ENCODE measurements at places on chromosomes 11 and 22.

DNA sequence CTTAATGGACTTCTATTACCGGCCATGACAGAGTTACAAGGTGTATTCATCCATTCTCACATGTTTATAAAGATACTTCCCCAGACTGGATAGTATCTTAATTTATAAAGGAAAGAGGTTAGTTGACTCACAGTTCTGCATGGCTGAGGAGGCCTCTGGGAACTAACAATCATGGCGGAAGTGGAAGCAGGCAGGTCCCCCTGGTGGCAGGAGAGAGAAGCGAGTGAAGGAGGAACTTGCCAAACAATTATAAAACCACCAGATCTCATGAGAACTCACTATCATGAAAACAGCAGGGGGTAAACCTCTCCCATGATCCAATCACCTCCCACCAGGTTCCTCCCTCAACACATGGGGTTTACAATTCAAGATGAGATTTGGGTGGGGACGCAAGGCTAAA, 170.0 kb upstream of the PDGFD start:
- no peak for DNase-seq

DNA sequence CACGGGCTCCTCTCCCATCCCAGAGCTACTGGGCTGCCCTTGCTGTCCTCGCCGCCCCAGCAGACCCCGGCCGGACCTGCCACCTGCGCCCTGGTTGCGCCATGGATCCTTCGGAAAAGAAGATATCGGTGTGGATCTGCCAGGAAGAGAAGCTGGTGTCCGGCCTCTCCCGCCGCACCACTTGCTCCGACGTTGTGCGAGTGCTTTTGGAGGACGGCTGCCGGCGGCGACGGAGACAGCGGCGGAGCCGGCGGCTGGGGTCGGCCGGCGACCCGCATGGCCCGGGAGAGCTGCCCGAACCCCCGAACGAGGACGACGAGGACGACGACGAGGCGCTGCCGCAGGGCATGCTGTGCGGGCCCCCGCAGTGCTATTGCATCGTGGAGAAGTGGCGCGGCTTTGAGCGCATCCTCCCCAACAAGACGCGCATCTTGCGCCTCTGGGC, 382 bp downstream of the RASSF10 start:
- no peak for DNase-seq

DNA sequence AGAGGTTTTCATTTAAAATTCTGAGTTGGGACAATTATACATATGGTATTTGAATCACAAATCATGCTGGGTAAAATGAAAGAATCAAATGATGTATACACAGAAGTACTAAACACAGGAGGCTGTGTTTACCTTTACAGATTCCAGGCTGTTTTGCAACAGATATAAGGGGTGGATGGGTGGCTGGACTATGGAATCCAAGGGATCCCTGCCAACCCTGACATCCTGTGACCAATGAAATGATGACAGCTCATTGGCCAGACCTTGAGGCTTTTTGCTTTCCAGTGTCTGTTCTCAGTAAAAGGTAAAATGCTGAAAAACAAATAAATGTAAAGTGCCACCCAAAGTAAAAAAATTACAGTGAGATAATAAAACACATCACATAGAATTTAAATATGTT, 3.3 kb upstream of the DDI1 start:
- no peak for DNase-seq

GRCh38 chr22:43980996-43981395, 25.8 kb downstream of the SAMM50 start:
- DNase-seq, result no peak

DNA sequence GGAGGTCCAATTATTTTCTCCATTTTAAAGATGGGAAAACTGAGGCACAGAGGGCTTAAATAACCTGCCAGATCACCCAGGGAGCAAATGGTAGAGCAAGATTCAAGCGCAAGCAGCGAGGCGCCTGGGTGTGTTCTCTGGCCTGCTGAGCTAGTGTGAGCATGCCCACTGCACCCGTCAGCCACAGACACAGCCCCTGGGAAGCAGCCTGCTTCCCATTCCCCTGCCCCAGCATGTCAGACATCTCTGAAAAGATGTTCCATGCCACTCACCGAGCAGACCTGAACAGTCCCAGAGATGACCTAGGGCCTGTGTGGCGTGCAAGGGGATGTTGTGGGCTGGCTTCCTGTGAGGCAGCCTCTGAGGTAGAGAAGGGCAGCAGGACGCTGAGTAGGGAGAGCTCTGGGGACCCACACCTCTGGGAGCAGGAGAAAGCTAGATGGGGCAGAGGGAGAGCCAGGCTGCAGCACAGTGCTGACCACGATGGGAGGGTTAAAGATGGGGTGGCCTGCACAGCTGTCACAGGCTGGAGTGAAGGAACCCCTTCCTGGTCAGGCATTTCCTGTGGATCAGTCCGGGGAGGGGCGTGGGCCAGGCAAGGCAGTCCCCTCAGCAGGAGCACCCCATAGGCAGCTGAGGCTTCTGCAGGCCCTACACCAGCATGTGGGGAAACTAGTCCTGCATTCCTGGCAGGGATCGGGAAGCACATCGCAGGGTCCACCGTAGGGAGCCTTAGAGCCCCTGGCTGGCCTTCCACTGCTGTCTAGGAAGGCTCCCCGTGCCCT, 101.4 kb downstream of the GALNT18 start:
- DNase-seq, result no peak
